ENCODE measurements at places on chromosomes 13 and 19.

- DNase-seq, result no peak
Measured at GRCh38 chr19:44592451-44592890, 20.9 kb upstream of the IGSF23 start.

DNA sequence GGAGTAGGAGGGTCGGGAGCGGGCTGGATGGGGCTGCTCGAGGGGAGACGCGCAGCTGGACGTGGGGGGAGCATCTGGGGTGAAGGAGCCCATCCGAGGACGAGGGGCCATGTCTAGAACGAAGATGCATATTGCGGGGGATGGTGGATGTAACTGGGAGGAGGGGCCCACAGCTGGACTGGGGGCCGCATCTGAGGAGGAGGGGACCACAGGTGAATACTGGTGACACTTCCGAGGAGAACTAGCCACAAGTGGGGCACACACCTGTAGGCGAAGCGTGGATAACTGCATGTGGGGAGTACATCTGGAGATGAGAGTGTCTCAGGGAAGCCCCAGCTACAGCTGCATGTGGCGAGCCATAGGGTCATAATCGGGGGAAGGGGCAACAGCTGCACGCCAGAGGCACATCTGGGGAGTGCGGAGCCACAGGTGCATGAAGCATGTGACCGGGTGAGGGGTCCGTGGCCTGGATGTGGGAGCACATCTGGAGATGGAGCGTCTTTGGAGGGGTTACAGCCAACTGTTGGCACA lies 402 bp downstream of the ZSWIM9 start:
- peak; percentile 71 for DNase-seq

DNA sequence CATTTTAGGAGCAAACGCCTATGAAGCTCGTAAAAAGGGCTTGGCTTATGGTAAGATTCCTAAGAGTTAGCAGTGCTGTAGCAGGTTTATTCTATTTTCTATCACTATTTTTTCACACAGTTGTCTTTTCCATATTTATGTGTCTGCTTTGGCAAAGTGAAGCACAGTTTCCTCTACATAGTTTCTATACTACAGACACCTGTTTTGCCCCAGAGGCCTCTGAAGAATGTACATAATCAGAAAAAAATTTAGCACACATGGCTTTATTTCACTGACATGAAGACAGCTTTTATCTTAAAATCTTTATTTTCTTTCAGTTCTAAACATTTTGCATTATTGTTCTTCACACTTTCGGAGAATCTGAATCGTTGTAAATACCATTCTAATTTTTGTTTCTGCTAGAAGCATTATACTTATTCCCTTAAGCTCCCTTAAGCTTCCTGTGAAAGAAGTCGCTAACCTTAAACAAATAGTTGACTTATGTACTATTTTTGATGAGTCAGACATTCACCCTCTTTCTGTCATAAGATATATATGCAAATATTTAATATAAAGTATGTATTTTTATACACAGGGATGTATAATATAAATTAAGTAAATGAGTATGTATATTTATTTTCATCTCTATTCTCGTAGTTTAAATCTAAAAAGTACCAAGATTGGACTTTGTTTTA lies 816.0 kb downstream of the OLFM4 start:
- DNase-seq, result no peak

DNA sequence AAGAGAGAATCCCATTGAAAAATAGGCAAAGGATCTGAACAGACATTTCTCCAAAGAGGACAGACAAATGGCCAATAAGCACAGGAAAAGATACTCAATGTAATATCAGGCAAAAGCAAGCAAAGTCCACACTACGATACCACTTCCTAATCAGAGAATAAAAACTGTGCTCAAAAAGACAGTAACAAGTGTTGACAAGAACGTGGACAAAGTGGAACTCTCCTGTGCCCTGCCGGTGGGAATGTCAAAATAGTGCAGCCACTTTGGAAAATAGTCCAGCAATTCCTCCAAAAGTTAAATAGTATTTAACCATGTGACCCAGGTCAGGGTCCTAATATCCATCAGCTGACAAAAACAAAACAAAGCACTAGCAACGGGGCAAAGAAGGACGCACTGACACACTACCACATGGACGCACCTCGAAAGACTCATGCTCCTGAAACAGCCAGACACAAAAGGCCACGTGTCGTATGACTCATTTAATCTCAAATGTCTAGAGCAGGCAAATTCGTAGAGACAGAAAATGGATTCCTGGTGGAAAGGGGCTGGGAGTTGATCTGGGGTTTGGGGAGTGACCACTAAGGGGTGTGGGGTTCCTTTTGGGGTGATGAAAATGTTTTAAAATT lies 5.2 kb downstream of the MIER2 start:
- DNase-seq, result no peak

- no peak for DNase-seq
Measured at GRCh38 chr13:110030394-110030928, 244.1 kb upstream of the IRS2 start.

DNA sequence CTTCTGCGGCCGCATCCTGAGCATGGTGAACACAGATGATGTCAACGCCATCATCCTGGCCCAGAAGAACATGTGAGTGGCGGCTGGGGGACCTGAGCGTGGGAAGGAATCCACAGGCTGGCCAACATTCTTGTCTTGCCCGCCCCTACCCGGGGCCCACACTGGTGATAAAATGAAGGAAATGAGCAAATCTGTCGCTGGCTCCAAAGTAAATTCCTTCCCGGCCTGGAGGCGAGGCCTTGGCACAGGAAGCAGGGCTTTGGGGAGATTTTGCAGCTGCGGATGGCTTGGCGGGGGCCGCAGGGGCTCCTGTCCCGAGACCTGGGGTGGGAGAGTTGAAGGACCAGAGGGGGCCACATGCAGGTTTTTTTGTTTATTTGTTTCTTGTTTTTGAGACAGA lies 4.4 kb downstream of the KXD1 start:
- DNase-seq, result no peak

DNA sequence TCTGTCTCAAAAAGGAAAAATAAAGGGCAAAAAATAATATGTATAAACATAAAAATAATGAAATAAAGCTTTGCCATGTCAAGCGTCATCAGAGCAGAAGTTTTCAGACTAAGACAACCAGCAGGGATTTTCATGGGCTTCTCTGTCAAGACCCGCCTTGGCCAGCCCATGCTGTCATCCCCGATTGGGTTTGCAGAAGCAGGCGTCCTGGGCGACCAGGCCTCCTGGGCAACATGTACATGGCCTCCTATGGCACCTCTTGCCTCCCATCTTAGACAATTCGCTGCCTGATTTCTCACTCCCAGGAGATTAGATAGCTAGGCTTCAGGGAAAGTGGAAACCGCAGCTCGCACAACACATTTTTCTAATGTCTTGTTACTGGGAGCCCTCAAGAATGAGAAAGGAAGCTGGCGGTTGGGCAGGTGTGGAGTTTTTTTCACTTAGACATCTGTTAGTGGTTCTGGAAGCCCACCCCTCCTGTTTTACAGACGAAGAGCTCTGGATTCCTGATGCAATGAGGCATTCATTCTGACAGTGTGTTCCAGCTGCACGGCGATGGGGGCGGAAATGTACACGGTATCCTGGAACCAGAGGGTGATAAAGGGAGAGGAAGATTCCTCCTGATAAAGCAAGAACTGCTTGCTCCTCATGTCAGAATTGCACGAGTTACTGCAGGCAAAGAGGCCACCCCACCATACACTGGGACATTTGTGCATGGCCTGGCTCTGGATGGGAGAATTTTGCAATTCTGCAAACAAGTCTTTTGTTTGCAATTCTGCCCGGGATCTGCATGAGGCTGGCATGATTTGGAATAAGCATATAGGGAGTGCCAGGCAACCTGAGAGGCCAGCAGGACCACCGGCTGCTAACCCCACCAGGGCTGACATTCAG lies 47.4 kb upstream of the KATNAL1 start:
- peak; percentile 96 for DNase-seq

DNA sequence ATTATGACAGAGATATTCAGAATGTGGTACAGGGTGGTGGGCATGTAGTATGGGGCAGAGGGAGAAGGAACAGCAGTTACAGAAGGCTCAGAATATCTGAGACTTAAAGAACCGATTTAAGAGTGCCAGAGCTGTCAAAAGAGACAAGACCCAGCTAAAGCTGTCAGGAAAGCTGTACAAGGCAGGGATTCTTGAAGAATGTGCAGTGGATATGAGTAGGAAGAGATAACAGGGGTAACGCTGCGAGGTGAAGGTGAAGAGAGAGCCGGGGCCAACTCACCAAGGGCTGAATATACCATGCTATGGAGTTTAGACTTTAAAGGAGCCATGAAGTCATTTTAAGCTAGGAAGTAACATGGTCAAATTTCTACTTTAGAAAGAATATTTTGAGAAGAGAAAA lies 381.0 kb downstream of the DIAPH3 start:
- DNase-seq, result no peak
